ENCODE measurements at places on chromosomes 16 and 17.

DNA sequence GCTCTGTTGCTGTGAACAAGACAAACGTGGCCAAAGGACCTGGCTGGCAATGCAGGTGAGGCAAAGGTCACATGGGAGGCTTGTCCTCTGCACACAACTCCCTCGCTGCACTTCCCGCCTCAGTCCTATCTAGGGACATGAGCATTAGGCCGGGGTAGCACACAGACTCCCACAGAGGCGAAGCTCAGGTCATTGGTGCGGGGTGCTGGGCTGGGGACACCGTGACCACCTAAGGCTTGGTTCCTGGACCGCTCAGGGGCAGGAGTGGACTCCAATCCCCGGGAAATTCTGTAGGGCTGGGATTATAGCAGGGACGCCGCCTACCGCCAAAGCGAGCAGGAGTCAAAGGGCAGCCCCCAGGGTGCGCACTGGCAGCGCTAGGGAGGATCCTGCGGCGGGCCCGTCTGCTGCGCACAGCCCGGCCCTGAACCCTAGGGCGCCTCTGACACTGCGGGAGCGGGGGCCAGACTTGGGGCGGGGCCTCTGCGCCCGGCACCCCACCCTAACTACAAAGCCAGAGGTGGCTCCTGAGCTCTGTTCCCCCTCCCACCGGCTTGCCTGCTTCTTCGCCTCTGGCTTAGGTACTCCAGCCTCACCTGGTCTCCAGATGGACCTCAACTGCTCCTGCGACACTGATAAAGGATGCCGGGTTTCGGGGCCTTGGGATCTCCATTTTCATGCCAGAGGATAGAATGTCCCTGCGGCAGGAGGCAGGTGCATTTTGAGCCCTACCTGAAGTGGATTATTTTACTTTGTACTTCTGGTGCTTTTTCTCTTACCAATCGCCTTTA lies 3.9 kb upstream of the MT1B start:
- no peak for DNase-seq

GRCh38 chr17:80379348-80379747 lies 35.6 kb upstream of the ENDOV start:
- no peak for DNase-seq

DNA sequence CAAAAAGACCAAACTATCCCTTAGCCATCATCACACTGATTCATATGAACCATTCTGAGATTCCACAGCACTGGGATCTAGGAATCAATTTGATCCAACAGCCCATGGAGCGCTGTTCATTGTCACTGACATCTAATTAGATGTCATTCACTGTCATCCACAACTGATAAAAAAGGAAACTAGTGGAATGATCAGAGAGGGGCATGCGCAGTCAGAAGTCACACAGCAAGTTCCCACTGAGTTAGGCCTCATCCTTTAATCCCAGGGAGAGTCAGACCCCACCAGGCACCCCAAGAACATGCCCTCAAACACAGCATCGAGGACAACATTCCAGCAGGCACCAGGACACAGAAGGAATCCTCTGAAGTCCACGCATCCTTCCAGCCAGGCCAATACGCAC lies 88.5 kb downstream of the ZNF423 start:
- no peak for DNase-seq

GRCh38 chr16:51312363-51313150 lies 161.5 kb upstream of the SALL1 start:
- DNase-seq, result no peak

- no peak for DNase-seq
Measured at GRCh38 chr17:82344175-82344907, 10.8 kb upstream of the SECTM1 start.

DNA sequence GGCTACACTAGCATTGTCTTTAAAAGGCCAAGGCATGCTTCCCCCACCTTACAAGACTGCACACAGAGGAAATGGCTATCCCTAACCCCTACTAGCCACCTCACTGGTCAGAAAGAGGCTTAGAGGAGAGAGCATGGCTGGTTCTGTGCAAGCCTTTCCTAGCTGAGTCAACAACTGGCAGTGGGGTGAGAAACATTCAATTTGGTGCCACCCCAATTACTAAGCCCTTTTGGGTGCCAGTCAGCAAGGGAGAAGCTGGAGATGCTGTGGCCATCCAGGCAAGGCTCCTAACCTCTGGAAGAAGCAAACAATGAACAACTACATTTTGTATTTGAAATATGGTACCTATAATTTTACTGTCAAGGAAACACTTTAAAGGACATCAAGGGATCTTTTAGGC lies 4.7 kb upstream of the KAT7 start:
- no peak for DNase-seq

- DNase-seq, result no peak
Measured at GRCh38 chr17:80984749-80985148, 6.9 kb upstream of the CHMP6 start.

- DNase-seq, result no peak
Measured at GRCh38 chr17:61354895-61355874, 44.5 kb upstream of the TBX2 start.

- DNase-seq, result no peak
Measured at GRCh38 chr17:60863892-60864707, 186.4 kb downstream of the BCAS3 start.

DNA sequence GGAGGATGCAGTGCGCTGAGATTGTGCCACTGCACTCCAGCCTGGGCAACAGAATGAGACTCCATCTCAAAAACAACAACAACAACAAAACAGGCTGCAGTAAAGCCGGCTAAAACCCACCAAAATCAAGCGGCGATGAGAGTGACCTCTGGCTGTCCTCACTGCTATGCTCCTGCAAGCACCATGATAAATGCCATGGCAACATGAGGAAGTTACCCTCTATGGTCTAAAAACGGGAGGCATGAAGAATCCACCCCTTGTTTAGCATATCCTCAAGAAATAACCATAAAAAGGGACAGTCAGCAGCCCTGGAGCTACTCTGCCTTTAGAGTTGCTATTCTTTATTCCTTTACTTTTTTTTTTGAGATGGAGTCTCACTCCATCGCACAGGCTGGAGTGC lies 8.4 kb upstream of the LGALS3BP start:
- DNase-seq, result no peak

GRCh38 chr17:80920441-80920840 lies 71.2 kb upstream of the CHMP6 start:
- no peak for DNase-seq

GRCh38 chr16:888901-889570 lies 81.7 kb downstream of the LMF1 start:
- DNase-seq, result no peak

DNA sequence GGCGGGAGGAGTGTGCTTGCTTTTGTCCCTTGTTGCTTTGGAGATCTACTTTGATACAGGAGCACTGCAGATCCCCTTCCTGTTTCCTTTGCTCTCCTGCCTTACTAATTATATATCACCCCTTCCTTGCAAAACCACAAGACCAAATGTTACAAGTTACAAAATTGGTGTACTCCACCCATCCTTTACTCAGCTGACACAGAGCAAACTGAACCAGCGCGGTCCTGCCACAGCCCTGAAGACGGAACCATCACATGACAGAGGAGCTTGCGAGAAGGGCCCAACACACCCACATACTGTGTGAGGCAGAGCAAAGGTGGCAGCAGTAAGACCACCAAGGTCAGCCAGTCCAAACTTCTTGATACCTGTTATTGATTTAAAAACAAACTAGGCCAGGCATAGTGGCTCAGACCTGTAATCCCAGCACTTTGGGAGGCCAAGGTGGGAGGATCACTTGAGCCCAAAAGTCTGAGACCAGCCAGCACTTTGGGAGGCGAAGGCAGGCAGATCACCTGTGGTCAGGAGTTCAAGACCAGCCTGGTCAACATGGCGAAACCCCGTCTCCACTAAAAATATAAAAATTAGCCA lies 33.2 kb downstream of the CYTH1 start:
- DNase-seq, result peak; percentile 87

- no peak for DNase-seq
Measured at GRCh38 chr17:6233856-6234255, 163.7 kb downstream of the WSCD1 start.

DNA sequence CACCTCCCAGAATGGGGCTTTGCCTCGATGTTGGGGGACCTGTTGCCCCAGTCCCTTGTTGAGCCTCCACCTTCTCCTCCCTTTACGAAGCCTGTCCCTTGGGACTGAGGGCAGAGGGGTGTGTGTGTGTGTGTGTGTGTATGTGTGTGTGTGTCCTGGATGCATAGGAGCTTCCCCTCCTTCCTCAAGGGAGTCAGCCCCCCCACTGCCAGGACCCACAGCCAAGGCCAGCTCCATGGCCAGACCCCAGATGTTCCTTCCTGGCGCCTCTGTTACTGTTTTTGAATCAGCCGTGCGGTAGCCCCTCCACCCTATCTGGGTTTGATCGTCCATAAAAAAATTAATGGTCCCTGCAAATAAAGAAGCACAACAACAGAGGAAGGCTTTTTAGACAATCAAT lies 17.7 kb upstream of the DOK4 start:
- no peak for DNase-seq

Measured in CD4-positive, alpha-beta T cell treated with Interleukin-1 beta for 1 hour (primary cell).